Fibroblast of gingiva (primary cell): ENCODE measurements at places on chromosomes 1 and 21.
A peak's percentile ranks its signal among the peaks of the same experiment; 100 is the strongest.

- DNase-seq: no peak
These were observed 273.7 kb upstream of the C1orf174 start for GRCh38 chr1:4173731-4174130.

DNA sequence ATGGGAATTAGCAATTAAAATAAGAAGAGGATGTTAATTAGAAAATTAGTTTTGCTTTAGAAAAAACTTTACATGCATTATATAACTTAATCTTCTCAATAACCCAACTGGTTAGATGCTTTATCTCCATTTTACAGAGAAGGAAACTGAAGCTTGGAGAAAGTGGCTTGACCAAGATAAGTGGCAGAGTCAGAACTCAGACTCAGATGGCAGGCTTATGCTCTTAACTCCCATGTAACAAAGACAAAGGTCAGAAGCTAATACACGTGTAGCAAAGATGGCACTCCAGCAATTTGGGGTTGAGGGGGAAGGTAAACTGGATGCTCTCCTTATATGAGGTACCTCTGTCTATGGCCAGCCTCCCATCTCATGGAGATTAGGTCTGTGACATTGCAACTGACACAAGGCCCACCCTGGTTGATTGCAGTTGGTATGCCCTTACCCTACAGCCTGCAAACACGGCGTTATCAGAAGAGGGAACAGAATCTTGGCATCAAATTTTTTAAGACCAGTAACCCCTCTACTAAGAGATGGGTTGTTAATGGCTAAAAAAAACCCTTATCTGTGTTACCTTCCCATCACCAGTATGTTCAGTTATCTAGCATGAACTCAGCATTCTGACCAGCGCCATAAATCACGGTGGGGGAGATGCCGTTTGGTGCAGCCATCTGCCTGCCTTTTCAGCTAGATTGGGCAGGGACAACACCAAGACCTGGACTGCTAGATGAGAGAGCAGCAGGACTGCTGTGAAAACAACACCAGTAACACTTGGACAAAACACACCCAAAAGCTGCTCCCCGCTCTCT, 97.0 kb downstream of the UBR4 start:
- no peak for DNase-seq

GRCh38 chr1:64484651-64485050, 14.7 kb downstream of the CACHD1 start:
- peak; percentile 71 for DNase-seq

GRCh38 chr21:42385619-42386018, 10.2 kb downstream of the TMPRSS3 start:
- DNase-seq: no peak

GRCh38 chr1:234610061-234610665, at the start of gene IRF2BP2:
Gene IRF2BP2, minus strand, starts transcription at chr1:234610178. Its CDS starts 684 bp downstream, at chr1:234609494.
- DNase-seq: peak; percentile 87

GRCh38 chr1:185351734-185352466, 34.9 kb upstream of the IVNS1ABP start:
- no peak for DNase-seq

- DNase-seq: no peak
These were observed 163.6 kb downstream of the KCNT2 start for GRCh38 chr1:196444634-196445033.
